IPS-NIHi11 (cell line): ENCODE measurements at places on chromosomes 7 and 10.

- DNase-seq = no peak
Measured at GRCh38 chr10:100025576-100025975, 15.8 kb upstream of the DNMBP start.

GRCh38 chr10:82394122-82394521, 519.1 kb downstream of the NRG3 start:
- no peak for DNase-seq

DNA sequence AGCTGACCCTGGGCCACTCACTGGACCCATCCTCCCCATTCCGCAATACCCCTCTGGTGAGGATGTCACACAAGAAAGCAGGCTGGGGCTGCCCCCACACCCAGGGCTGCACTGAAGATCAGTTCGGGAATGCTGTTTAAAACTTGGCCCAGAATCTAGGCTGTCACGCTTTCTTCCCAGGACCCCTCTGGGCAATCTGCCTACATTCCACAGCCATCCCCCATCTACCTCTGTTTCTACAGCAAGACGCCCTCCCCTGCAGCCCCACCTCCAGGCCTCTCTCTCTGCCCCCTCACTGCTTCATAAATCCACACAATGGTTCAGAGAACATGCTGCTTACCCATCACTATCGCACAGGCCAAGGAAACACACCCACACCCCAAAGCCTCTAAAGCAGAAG, 36.1 kb downstream of the XPNPEP1 start:
- DNase-seq = no peak

- no peak for DNase-seq
Measured at GRCh38 chr10:11846542-11846941, 23.4 kb downstream of the PROSER2 start.

DNA sequence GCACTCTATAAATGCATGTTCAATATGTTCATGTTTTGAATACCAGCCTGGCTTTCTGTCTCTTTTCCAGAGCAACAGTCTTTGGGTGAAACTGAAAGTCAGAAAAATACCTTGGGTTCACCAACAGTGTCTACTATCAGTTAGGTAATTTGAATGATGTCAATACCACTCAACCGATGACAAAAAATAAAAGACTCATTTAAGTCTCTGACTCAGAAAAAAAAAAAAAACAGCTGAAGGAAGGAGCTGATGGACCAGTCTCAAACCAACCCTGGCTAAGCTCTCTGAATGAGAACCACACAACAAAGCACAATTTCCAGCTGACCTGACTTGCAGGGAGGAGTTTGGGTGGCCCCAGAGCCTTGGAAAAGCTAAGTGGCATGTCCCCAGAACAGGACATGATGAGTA, 42.5 kb downstream of the ABLIM1 start:
- no peak for DNase-seq

- DNase-seq = no peak
Measured at GRCh38 chr7:141151746-141152145, 77.9 kb downstream of the TMEM178B start.

- no peak for DNase-seq
Measured at GRCh38 chr10:79105150-79105739, 36.5 kb downstream of the ZMIZ1 start.

- DNase-seq = no peak
Measured at GRCh38 chr7:70589590-70589989, 542.4 kb upstream of the GALNT17 start.

DNA sequence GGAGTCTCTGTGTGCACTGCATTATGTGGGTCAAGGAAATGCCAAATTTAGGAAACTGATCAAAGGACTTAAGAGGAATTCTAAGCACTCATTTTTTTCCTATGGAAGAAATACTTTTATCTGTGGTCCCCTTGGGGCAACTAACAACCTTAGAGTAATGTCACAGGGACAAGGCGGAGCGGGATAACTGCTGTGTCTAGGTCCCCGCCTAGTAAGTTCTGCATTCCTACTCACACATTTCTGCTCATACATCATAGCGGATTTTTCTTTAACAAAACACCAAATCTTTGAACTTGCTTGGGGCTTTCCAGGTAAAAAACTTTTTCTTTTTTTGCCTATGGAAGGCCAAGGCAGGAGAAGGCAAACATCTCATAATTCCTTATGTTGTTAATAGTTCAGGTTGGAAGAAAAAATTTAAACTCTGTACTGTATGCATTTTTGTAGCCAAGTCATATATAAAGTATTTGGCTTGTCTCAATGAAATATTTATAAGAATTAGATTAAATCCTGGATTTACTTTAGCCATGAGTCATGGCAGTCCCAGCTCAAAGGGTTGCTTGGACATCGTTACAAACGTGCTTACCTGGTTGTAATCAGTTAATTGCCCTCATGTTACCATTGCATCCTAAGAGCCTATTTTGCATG, 285.0 kb downstream of the PHTF2 start:
- DNase-seq = no peak

DNA sequence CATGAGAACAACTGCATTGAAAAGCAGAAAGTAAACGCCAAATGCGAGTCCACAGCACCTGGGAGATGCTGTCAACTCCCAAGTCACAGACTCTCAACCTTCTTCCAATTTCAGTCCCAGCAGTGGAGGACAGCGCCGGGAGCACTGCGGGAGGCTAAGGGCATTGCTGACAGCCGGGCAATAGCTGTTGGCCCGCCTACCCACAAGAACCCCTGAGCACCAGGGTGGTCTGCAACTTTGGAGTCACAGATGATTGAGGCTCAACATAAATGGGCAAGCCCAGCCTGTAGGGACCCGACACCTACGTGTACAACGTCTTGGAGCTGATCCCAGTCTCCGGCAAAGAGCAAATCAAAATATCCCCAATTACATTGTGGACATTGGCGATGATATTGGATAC, 262.9 kb downstream of the TCERG1L start:
- peak; percentile 51 for DNase-seq

DNA sequence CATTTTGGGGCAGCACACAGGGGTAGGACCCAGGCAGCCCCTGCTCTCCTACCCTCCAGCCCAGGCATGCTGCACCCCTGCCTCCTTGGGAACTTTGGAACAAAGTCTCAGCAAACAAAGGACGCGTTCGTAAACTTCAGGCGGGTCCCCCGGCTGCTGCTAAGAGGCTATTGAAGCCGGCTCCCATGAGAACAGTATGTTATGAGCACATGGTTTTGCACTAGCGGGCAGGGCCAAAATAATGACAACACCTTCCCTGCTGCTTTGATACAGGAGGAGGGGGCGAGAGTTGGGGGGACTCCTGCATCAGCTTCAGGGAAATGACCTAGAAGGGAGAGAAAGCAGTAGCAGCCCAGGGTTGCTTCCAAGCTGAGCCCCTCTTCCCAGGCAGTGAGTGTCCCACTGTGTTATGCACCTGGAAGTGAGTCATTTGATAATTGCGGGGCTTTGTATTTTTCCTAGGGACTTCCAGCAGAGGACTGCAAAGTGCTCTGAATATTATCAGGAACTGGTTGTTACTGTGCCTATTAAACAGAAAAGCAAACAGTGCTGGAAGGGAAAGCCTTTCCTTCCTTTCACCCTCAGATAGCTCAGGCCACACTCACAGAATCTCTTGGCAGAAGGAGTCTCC, 6.9 kb downstream of the ITPRIP start:
- DNase-seq = no peak

- no peak for DNase-seq
Measured at GRCh38 chr10:69846293-69846921, 44.7 kb downstream of the COL13A1 start.

DNA sequence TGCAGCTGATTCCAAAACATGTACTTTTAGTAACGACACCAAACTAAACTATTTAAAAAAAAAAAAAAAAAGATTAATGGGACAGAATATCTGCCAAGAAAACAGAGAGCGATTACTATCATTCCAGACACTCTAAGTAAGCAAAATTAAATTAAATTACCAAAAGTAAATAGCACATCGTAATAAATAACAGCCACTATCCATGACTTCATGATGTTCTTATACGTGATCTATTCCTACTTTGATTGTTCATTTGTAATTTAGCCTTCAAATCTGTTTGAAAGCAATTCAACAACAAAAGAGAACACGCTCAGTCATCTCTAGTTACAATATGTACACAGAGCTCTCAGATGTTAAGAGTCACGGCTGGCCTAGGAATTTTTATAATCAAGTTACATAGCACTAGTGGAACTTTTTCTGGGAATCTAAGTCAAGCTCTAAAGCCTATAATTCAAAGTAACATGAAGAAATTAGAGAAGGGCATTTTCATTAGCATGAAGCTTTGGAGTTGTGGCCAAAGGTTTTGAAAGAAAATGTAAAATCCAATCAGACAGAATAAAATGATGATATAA, 241.7 kb upstream of the NEBL start:
- no peak for DNase-seq

- DNase-seq = no peak
Measured at GRCh38 chr10:10778959-10779358, 238.7 kb upstream of the CELF2 start.

DNA sequence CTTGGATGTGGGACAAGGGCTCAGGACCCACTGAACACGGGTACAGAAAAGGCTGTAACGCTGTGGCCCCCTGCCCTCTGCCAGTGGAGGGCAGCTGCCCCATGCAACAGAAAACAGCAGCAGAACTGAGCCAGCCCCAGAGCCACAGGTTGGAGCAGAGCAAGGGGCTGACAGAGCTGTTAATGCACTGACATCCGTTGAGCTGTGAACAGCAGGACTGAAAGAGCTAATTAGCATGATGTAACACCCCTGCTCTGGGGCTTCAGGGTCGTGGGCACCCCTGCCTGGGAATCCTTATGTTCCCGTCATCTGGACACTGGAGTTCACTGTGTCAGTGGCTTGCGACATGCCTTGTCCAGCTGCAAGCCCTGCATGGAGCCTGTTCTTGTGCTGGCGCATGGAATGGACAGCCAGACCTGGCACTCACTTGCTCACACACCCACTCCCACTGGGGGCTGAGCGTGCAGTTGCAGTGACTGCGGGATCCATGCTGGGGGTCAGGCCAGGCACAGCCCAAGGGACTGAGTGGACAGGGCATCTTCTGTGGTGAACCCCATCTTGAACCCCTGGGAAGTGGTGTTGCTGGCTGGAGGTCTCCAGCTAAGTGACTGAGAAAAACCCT, 293.7 kb downstream of the DNAJB9 start:
- DNase-seq = no peak

- no peak for DNase-seq
Measured at GRCh38 chr7:34889951-34890350, 147.3 kb downstream of the DPY19L1 start.

DNA sequence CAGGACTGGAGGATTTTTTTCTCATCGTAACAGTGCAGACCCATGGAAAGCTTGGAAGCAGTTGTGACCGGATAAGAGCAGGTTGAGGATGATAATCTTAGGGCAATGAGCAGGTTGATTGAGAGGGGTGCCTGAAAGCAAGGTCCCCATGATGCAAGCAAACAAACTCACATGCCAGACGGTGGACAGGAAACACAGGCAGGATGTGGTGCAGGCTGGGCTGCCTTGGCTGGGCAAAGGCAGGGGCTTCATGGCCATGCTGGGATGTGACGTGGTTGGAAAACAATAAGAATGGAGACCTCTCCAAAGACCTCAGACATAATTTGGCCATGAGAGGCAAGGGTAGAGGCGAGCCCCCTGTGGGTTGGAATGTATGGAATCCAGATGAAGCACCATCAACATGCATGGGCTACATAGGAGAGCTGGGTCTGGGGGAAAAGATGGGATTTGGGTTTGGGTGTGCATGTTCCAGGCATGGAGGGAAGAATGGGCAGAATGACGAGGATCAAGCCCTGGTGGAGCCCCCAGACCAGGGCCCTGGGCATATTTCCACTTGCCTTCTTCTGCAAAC, 58.3 kb downstream of the IKZF1 start:
- no peak for DNase-seq

DNA sequence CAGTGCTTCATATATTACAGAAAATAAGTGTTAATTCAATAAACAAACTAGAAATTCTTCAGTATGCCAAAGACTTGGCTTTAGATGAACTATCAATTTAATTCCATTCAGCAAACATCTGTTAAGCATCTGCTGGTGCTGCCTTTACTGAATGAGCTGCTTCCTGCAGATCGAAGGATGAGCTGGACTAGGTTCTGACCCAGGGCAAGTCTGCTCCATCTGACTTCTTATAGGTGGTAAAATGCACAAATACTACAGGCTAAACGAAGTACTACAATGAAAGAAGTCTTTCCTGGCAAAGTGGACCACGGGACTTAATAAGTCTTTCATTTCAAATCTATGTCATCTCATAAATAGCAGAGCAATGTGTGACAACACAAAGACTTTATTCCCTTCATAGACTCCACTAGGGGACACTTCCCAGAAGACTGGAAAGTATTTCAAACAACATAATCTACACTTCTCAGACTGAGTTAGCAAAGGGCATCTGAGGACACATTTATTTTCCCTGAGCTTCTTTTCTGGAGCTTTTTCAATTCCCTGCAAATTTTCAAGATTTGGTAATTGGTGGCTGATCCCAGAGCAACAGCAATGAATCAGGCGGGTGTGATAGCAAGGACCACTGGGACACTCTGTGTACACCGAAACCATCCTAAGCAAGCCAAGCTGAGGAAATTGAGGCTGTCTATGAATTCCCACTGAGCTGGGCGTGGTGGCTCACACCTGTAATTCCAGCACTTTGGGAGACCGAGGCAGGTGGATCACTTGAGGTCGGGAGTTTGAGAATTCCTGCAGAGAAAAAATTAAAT, 108.9 kb upstream of the FRMD4A start:
- DNase-seq = no peak
